ENCODE measurements at places on chromosomes 5 and 9. TPM values are rescaled to one million over a fixed set of nuclear protein-coding genes. Genes with fewer than 3 reads are reported as not detected.

The FBLL1 gene
- total RNA-seq: 0.18 TPM

The THBS4 gene
- 0.83 TPM for total RNA-seq

The SLC4A9 gene
- not detected for total RNA-seq

The ST8SIA4 gene
- total RNA-seq: 0.18 TPM

The FBXW2 gene
- total RNA-seq: 35.6 TPM

The TXNDC8 gene
- total RNA-seq: not detected

The NTRK2 gene
- total RNA-seq: under 0.01 TPM

The CETN3 gene
- total RNA-seq: 2.5 TPM

The TMC1 gene
- not detected for total RNA-seq

The C1QTNF3 gene
- total RNA-seq: 0.28 TPM

The SPAG8 gene
- 0.72 TPM for total RNA-seq

The IFNK gene
- not detected for total RNA-seq

The WWC1 gene
- total RNA-seq: 10.3 TPM

The CCDC152 gene
- 0.90 TPM for total RNA-seq

The AIF1L gene
- 0.18 TPM for total RNA-seq

The GLRA1 gene
- total RNA-seq: not detected

The LCN9 gene
- total RNA-seq: not detected

The PRRX2 gene
- total RNA-seq: 12.7 TPM

The CD14 gene
- 0.18 TPM for total RNA-seq

The F2R gene
- total RNA-seq: 85.7 TPM

The TRIM41 gene
- total RNA-seq: 6.9 TPM

The OR1Q1 gene
- not detected for total RNA-seq

The ACOT12 gene
- not detected for total RNA-seq

The SHC3 gene
- 13.9 TPM for total RNA-seq

The AHRR gene
- total RNA-seq: 15.6 TPM

The CCNI2 gene
- not detected for total RNA-seq

The LCN1 gene
- not detected for total RNA-seq

The NUTM2G gene
- not detected for total RNA-seq

The JAKMIP2 gene
- total RNA-seq: not detected

The TRIM7 gene
- total RNA-seq: 0.83 TPM

The LPAR1 gene
- 260 TPM for total RNA-seq

The CCDC183 gene
- not detected for total RNA-seq

Measured in IMR-90 (cell line).